Ureter (tissue), 1 donor: ENCODE measurements at places on chromosomes 2 and 18.

- DNase-seq, result no peak
Measured at GRCh38 chr2:194424683-194425209, 1232.3 kb upstream of the SLC39A10 start.

DNA sequence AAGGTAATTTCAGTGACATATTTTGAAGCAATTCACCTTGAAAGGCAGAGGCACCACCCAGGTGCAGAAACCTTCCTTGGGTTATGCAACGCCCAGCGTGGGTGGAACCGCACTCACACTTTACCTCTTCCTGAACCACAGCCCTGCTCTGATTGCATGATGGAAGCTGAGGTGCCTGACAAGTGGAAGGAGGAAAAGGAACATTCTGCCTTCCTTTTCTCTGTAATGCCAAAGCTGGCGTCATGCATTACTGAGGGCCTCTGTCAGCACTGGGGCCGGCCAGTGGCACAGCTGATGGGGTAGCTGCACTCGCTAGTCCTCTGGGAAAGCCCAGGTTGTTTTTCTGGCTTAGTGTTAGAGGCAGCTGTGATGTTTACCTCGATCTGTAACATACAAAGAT lies 266.5 kb downstream of the NEDD4L start:
- DNase-seq, result peak; percentile 84

DNA sequence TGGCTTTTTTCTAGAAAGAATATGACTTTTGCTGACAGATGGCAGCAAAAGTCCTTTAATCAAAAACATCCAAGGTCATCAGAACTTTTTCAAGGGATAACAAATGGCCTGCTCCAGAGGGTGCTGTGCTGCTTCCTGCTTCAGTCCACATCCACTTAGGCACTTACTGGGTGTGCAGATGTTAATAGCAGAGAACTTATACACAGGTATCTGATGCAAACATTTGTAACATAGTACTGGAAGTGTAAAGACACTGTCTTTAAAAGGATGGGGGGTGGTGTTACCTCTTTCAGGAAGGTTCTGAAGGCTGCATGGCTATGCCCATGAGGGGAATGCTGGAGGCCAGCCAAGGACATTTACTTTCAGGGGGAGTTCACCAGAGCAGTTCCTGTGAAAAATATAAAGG lies 5.5 kb downstream of the HOXD8 start:
- no peak for DNase-seq

- DNase-seq, result no peak
Measured at GRCh38 chr2:181070836-181071200, 90.4 kb downstream of the UBE2E3 start.

GRCh38 chr18:51092117-51092516 lies 62.1 kb downstream of the SMAD4 start:
- no peak for DNase-seq

GRCh38 chr2:135037831-135038230 lies 9.4 kb downstream of the MAP3K19 start:
- no peak for DNase-seq

DNA sequence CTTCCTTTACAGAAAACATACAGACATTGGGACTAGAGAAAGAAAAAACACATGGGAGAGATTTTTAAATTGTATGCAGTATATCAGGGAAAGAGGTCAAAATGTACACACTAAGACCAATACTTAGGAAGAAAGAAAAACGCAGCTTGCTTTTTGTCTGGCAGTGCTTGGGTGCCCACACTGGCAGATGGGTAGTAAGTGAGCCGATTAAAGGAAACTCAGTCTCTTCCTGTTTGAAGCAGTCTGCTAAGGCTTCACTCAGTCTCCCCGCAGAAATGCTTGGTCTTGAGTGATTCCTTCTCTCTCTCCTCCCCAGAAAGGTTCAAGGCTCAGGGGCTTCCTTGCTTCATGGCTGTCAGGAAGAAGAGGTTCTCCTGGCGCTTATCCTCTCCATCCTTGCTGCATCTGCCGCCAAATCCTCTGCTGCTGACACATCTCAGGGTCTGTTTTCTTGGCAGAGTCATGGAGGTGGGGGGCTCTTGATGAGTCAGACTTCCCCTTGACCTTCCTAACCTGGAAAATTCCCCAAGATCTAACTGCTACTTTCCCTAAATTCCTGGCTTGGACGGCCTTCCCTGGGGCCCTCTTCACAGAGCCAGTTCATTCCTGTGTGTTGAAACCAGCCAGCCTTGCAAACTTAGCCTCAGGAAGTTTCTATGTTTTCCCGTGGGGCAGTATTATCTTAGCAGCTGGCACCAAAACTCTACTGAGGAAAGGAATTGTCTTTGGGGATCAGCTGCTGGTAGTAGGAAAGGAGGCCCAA lies 10.5 kb upstream of the TMSB10 start:
- no peak for DNase-seq

GRCh38 chr2:170950221-170950761 lies 21.2 kb downstream of the GORASP2 start:
- no peak for DNase-seq

- no peak for DNase-seq
Measured at GRCh38 chr2:25489631-25490030, 147.9 kb upstream of the DNMT3A start.

- no peak for DNase-seq
Measured at GRCh38 chr2:60710707-60711106, 45.4 kb upstream of the PAPOLG start.

DNA sequence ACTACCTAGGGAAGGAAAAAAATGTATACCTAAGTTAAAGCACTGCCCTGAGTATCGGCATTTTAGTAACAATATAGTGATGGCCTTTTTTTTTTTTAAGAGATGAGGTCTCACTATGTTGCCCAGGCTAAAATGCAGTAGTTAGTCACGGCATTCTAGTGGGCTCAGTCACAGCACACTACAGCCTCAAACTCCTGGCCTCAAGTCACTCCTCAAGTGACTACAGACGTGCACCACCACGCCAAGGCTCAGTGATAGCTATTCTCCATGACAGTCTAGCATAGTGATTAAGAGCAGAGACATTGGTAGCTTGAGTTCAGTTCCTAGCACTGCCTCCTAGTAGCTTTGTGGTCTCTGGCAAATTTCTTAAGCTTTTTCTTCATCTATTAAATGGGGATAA lies 27.6 kb downstream of the UBXN2A start:
- DNase-seq, result no peak

DNA sequence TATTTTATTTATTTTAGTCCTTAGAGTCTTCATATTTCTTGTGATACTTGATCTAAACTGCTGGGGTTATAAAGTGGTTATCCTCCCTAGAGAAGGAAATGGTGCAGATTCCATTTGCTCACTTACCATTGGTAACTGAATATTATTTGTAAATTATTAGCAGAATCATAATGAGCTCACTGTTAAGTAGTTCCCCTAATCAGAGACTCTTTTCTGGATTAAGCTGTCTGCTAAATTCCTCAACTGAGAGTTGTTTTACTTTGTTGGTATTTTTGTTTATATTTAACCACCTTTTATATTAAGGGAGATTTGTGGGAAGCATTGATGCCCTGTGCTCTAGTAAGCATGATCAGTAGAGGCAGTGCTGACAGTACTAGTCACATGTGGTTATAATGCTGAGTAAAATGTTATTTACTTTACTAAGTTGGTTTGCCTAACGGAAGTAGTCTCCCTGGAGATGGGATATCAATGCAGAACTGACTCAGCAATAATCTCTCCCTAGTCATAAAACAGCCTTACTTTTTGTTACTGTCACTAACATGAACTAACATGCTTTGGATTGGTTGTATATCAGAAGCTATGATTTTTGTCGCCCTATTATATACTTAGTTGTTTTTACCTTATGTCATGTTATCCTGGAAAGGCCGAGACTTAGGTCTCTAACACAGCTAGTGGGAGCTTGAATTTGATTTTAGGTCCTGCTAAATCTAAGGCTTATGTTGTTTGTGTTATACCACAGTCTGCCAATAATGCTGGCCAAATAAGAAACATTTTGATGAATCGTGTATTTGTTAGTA lies 166.7 kb downstream of the MCFD2 start:
- no peak for DNase-seq

DNA sequence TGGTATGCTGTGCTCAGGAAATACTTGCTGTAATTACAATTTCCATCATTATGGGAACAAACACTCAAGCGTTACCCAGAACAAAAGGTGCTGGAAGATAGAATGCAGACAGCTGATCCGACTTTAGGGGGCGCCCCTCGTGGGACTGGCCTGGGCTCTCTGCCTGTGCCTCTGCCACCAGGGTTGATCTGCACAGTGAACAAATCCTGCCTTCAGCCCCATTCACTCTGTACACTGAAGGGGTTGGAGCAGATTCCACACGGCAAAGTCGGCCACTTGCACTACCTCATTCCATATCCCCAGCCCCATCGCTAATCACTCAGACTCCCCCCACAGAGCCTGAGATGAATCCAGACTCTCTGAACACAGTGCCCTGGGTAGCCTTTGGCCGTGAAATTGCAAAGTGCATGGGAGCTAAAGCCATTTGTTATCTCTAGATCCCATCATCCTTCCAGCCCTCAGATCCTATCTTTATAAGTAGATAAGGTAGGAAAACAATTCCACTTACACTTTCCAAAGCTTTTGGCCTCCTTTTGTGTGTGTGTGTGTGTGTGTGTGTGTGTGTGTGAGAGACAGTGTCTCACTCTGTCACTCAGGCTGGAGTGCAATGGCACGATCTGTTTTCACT lies 69.3 kb downstream of the INPP5D start:
- DNase-seq, result no peak

- no peak for DNase-seq
Measured at GRCh38 chr2:118913803-118914645, 28.0 kb upstream of the MARCO start.

GRCh38 chr2:209525331-209525730 lies 101.5 kb downstream of the MAP2 start:
- no peak for DNase-seq

DNA sequence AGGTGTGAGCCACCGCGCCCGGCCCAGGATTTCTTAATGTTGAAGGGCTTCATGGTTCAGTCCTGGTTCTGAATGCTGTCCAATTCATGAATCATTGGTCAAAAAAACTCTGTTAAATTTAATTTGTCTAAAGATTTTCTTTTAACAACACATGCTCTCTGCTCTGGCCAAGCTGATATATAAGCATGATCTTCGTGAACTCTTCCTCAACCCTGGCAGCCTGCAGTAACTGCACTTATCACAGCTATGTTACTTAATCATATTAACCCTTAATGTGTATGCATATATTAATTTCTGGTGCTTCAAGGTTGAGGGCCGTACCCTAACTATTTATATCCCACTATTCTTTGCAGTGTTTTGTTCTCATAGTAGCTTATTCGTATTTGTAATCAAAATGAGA lies 29.4 kb upstream of the FRZB start:
- no peak for DNase-seq

- no peak for DNase-seq
Measured at GRCh38 chr2:240705204-240705791, 13.6 kb downstream of the AQP12A start.

DNA sequence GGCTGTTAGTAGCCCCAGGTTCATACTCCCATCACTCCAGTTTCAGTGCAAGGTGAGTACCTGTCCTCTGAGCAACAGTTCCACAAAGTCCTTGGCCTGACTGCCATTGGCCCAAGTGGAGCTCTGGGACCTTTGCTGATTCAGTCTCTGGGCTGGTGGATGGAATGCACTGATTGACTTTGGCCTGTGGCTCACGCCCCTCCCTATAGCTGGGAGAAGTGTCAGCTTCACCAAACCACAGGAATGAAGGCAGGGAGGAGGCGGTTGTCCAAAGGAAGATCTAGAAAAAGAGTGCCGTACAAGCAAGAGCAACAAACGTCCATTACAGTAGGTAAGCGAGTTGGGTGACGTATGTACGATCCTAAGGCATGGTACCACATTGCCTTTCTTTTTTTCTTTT lies 34.0 kb downstream of the QPCT start:
- DNase-seq, result no peak

GRCh38 chr2:30074023-30074422 lies 72.8 kb upstream of the YPEL5 start:
- no peak for DNase-seq

DNA sequence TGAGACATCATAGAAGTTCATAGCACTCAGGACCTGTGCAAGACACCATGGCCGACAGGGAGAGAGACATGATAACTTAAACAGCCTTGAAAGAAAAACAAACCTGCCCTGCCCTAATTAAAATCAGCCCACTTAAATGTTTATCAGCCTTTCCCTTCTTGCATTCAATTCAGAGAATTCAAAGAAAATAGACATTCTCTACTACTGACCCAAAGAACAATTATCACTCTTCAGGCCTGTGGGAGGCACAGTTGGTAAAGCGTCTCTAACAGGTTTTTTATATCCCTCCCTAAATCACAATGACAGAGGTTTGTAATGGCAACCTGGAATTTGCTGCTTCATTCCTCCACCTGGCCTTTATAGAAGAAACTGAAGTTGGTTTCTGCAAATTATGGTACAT lies 1.7 kb downstream of the CDK15 start:
- DNase-seq, result no peak

GRCh38 chr2:219965287-219966194 lies 338.1 kb downstream of the SLC4A3 start:
- DNase-seq, result no peak

- peak; percentile 65 for DNase-seq
Measured at GRCh38 chr2:219175928-219176817, 552 bp downstream of the CNPPD1 start.

DNA sequence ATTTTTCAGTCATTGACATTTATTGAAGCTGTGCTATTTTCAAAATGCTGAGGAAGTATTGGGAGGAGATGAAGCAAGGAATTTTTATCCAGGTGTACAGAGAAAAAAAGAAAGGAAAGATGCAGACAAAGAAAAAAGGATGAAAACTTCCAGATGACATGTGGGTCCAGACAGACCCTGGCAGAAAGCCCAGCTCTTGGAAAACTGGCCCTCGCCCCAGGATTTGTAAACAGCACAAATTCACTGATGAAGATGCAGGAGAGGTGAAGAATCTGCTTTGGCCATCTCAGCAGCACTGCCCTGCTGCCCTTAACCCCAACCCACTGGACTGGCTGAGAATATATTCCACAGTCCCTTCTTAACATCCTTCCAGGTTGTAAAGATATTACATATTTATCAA lies 12.5 kb downstream of the TACR1 start:
- DNase-seq, result no peak

DNA sequence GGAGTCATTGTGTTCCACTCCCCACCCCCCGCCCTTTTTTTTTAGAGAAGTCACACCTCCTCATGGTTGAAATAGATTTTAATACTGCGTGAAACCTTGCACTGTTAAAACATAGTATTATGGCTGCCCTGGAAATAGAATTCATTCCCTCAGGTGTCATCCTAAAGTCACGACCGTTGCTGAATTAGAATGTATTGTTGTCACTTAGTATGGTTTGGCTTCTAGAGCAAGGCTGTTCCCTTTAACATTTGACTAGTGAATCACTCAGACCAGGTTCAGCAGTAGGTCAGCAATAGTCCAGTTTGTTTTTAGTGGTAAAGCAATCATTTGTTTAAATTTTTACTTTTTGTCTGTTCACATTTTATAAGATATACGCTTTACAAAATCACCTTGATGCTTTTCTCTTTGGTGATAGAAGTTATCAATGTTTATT lies 1.2 kb downstream of the BABAM2 start:
- DNase-seq, result no peak

GRCh38 chr2:181566334-181567032 lies 90.4 kb downstream of the CERKL start:
- no peak for DNase-seq

GRCh38 chr2:190847504-190848081 lies 33.0 kb upstream of the GLS start:
- no peak for DNase-seq
